ENCODE measurements at places on chromosomes 16 and 17.

- DNase-seq = no peak
These were observed 100.9 kb downstream of the C16orf95 start for GRCh38 chr16:87216148-87216840.

- DNase-seq = no peak
These were observed 12.0 kb downstream of the APPBP2 start for GRCh38 chr17:60514053-60514452.

DNA sequence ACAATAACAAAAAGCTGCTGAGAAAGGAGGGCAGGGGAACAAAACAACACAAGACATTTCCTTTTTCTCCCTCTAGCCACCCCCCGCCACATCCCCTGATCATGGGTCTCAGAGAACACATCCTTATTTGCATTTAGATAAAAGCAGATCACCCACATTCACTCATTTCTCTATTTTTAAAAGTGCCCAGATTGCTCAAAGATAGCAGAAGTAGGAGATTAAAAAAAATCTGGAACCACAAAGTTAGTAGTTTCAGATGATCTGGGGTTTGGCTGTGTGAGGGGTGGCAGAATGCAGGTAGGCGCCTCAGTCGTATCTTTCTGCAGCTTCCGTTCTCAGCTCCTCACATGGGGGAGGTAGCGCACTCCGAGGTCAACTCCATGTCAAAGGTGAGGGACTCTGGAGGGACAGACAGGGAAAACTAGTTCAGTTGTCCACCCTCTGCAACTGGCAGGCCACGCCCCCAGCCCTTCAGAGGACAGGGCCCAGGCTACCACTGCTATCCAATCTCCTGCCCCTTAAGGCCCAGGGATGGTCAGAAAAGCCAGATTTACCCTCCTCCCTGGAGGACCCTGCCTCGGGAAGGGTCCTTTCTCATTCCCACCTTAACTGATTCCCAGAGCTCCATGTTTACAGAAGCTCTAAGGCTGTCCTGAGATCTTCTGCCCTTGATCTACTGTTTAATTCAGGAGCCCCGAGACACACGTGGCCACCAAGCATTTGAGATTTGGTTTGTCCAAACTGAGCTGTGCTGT, 27.3 kb downstream of the STAT5A start:
- no peak for DNase-seq

- DNase-seq = no peak
These were observed 17.5 kb upstream of the WFIKKN2 start for GRCh38 chr17:50817838-50818237.

DNA sequence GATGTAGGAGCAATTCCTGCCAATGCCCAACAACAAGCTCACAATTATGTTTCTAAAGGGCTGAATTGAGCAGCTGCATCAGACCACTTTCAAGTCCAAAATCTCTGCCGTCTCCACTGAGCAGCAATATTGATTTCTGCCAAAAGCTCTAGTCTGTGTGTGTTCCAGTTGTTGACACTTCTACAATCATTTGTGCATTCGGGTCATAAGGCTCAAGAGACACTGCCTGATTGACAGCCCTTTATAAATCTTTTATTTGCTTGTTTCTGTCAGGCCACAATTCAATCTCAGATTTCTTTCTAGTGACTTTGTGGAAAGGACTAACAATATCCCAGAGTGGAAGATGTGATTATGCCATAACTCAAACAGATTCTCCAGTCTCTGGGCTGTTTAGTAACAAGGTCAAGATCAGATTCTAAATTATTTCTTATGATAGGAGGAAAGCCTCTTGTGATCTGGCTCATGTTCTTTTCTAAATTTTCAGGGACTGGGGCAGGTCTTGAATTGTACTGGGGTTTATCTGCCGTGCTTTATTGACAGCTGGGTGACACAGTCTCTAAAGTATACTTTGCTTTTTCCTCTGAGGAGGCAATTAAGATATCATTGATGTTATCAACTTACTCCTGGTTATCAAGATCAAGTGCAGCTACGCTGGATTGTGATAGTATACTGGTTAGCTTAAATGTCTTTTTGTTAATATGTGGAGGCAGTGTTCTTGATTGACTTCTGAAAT, 377.1 kb downstream of the CNTNAP4 start:
- DNase-seq = no peak
